ENCODE measurements at places on chromosomes 4 and X.

- DNase-seq = no peak
Measured at GRCh38 chr4:57020467-57021101, 41.9 kb downstream of the POLR2B start.

DNA sequence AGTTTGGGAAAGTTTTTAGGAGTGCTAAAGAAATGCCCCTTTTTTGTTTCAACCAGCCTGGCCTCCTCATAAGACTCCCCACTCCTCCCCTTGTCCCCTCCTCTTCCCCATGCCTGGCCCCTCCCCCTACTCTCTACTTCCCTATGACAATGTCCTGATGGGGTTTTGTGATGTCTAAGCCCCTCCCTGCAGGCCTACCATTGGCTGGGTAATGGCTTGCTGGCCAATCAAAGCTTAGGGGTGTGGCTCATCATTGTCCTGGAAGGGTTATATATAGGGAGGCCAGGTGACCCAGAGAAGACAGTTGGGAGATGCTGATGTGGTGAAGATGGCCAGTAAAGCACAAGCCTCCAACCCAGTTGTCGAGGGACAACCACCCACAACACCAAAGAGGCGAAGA lies 48.2 kb upstream of the PASD1 start:
- DNase-seq = no peak

- no peak for DNase-seq
Measured at GRCh38 chrX:35382966-35383365, 415.2 kb upstream of the MAGEB16 start.

- no peak for DNase-seq
Measured at GRCh38 chr4:15427701-15428100, at the start of gene C1QTNF7. TSS of gene C1QTNF7 (plus strand) at chr4:15428033. CDS start at chr4:15435744, 7,711 bp downstream.

DNA sequence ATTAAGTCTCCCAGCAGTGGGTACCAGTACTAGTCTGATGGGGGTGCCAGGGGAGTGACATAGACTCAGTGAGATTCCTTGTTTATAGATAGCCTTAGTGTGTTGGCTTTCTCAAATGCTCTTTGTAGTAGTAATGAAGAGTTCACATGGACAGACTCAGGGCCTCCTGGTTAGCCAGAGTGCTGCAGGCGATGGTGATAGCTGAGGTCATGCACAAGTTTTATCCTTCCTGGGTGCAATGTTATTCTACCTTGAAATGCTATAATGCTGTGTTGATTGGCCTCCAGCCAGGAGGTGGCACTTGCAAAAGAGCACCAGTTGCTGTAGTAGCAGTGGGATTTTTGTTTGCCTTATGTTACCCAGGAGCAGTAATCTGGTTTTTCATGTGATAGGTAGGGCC lies 35.5 kb upstream of the ADH4 start:
- DNase-seq = no peak

GRCh38 chrX:47063179-47063578 lies 15.1 kb upstream of the RGN start:
- no peak for DNase-seq

GRCh38 chr4:45453258-45453853 lies 670.5 kb downstream of the GABRG1 start:
- no peak for DNase-seq

GRCh38 chrX:135354288-135354687 lies 45.0 kb downstream of the ETDC start:
- DNase-seq = no peak

- DNase-seq = no peak
Measured at GRCh38 chr4:108473163-108473720, 147.1 kb upstream of the RPL34 start.

DNA sequence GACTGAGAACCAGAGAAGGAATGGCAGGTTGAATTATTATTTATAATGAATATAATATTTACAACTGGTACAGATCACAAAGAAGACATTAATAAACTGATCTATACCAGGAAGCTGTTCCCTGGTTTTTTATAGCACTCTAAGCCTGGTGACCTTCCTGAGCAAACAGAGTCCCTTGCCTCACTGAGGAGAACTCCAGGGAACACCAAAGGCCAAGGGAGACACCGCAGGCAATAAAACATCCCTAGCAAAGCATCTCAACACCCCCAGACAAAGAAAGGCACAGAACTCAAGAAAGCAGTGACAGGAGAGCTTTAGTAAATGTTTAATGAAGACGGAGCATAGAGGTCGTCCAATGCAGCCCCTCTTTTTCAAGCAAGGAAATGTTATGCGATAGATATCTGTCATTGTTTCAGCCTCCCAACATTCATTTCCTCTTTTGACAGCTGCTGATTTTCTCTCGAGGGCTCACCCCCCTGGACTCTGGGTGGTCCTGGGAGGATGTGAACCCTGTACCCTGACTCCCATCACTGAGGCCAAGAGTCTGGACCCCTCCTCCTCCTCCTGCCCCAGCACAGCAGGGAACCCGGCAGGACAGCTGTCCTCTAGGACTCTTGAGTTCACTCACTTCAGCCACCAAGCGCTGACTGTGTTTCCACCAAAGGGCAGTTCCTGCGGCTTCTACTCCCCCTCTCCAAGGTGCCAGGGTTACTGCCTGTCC lies 342.5 kb upstream of the GATB start:
- DNase-seq = no peak

DNA sequence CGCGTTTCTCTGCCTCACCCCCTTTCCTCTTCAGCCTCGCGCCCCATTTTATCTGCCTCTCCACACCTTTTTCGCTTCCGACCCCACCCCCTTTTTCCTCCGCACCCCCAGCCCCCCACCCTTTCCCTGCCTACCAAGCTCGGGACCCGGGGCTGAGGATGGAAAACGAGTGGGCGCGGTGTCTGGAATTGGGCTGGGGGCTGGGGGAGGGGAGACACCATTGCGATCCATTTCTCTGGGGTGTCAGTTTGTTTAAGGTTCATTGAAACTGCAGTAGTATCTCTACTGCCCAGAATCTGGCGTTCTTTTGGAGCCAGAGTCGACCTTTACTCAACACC lies 707 bp downstream of the SLC9A6 start:
- DNase-seq = no peak

- no peak for DNase-seq
Measured at GRCh38 chrX:40685362-40685918, 38.1 kb upstream of the CXorf38 start.

DNA sequence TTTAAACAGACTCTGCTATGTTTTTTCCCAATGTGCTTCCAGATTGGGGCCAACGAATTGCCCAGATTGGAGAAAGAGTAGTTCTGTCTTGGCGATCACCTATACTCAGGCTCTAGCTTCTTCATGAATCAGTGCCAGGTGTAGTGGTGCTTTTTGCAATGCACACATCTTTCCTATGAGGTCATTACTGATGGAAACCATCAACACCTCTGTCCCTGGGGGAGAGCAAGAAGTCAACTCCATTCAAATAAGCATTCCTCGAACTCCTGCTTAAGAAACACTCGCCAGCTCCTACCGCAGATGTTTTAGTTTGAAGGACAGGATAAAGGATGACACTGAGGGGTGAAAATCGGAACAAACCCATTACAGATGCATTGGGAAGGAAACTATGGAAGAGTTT lies 156.5 kb upstream of the DKK2 start:
- DNase-seq = no peak

DNA sequence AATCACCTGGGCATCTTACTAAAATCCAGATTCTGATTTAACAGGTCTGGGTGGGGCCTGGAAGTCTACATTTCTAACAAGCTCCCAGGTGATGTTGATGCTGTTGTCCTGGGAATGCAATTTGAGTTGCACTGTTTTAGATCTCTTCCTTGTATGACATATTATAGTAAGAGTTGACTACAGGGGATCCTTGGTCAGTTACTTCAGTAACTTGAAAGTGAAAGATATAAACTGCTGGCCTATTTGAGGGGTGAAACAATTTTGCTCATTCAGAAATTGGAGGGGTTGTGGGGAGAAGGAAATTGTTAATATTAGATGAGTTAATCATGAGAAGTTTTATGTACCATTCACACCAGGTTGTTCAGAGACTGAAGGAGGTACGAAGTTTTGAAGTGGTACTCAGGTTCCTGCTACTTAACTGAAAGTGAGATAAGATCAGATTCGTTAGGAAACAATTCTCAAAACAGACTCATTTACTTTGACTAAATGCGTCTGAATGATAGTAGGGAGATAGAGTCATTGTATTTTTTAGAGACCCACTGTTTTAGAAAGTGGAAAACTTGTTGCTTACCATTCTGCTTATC lies 12.5 kb downstream of the SH2D1A start:
- no peak for DNase-seq

DNA sequence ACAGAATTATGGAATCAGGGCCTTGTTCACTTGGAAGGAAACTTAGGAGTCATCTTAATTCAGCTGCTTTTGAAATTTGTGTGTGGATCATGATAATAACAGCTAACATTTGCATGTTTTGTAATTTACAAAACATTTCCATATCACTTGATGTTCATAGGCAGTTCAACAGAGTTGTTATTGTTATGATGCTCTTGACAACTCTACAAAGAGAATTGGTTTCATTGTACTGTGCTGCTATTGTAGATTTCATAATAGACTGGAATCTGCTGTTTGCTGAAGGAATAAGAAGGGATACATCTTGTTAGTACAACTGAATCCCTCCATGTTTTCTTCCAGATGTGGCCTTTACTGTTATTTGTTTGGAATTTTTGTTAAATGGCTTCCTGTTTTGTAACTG lies 83.5 kb downstream of the CNKSR2 start:
- DNase-seq = no peak

DNA sequence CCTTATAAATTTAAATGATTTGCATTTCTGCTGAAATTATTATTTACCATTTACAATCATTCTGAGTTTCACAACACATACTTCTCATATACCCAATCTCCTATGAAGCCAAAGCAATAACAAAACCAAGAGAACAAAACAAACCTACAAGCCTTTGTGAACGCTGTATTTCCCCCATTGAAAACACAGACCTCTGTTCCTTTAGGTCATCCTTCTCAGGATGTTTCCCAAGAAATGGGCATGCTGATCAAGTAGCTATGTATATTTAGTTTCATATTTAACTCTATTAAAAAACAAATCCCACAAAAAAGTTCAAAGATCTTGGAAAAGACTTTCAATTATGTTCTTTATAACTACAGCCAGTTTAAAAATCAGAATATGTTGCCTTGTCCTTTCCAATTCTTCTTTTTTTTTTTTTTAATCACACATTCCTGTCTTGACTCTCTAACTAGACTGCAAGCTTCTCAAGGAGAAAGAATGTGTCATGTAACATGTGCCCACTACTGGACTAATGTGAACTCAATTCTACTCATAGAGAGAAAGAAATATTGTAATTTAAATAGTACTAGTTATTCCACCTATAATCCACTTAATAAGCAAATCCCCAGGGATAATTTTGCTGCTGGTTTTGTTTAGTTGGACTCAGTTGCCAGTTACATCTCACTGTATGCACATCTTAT lies 84.3 kb upstream of the PRSS48 start:
- DNase-seq = no peak

DNA sequence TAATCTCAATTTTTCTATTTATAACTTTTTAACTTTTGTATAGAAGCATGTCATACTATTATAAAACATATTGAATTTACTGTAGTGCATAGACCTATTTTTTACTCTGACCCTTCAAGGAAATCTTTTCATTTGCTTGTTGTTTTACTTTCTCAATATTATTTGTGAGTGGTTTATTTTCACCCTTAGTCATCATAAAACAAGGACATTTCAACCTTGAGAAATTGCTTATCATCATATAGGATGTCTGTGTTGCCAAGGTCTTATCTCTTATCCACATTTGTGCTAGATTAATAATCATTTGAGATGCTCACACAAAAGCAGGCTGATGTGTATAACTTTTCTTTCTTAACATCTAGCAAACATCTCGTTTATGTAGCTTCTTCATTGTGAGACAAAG lies 408.6 kb upstream of the PABPC4L start:
- no peak for DNase-seq

- no peak for DNase-seq
Measured at GRCh38 chr4:112593438-112594133, 43.1 kb downstream of the ZGRF1 start.

- no peak for DNase-seq
Measured at GRCh38 chr4:14049946-14050345, 422.4 kb upstream of the BOD1L1 start.

GRCh38 chr4:3263876-3264193 lies 14.9 kb downstream of the MSANTD1 start:
- no peak for DNase-seq

DNA sequence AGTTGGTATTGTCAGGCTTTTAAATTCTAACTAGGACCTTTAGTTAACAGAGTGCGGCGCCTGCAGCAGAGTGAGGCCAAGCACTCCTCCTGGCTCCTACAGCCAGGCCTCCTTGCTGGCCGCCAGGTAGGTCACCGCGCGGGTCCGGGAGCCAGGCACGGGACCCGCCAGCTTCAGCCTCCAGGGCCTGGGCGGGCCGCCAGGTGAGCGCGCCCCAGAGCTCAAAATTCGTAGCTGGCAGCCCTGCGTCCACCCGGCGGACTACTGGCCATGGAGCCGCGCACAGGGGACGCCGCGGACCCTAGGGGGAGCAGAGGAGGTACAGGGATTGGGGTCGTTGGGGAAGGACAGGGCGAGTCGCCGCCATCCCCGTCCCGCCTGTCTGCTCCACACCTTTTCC lies at the start of gene MAGIX:
Gene MAGIX, plus strand, starts transcription at position 139 of the 400 bp plus-strand sequence. Its CDS starts 132 bp downstream, at position 271.
- DNase-seq = no peak

GRCh38 chr4:7103031-7103606 lies 35.3 kb upstream of the GRPEL1 start:
- peak; percentile 62 for DNase-seq

DNA sequence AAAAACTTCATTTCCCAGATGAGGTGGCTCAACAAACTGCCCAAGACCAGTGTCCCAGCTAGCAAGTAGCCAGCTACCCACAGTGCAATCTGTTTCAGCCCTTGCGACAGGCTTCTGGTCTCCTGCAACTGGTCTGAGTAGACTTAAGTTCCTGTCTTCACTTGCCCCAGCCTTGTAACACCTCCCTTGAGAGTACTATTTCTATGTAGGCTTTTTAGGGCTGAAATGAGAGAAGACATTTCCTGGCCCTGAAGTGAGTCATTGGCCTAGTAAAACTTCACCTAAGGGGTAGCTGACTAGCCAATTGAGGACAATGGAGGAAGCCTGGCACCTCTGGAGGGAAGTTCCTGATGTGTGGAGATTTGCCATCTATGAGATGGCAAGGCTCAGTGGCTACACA lies 80.1 kb upstream of the STIM2 start:
- DNase-seq = no peak

GRCh38 chrX:138519296-138519695 lies 192.2 kb downstream of the FGF13 start:
- DNase-seq = no peak

- DNase-seq = no peak
Measured at GRCh38 chr4:102299354-102300107, 45.8 kb downstream of the SLC39A8 start.

- peak; percentile 85 for DNase-seq
Measured at GRCh38 chr4:473570-474457, 25.1 kb downstream of the ZNF721 start.
